ENCODE measurements at places on chromosomes 5 and 9.

DNA sequence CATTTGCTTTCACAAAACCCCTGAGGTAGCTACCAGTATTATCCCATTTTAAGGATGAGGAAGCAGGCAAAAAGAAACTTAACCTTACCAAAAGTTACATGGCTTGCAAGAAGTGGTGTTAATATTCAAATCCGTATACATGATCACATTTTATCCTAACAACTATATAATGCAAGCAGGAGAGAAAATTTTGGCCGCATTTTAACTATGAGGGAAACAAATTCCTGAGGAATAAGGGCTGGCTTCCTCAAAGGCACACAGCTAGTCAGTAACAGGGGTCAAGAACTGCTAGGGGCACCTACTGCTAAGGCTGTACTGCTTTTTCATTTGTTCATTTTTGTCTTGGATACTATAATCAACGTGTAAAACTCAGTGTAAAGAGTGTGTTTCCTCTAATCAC, 81.0 kb downstream of the LHFPL2 start:
- no peak for DNase-seq

GRCh38 chr5:6652025-6652424, 18.8 kb downstream of the SRD5A1 start:
- no peak for DNase-seq

GRCh38 chr9:68973619-68974018, 40.3 kb downstream of the PRKACG start:
- DNase-seq = no peak

- DNase-seq = peak; percentile 1
Observed at GRCh38 chr9:92140074-92140753, 25.0 kb upstream of the SPTLC1 start.

DNA sequence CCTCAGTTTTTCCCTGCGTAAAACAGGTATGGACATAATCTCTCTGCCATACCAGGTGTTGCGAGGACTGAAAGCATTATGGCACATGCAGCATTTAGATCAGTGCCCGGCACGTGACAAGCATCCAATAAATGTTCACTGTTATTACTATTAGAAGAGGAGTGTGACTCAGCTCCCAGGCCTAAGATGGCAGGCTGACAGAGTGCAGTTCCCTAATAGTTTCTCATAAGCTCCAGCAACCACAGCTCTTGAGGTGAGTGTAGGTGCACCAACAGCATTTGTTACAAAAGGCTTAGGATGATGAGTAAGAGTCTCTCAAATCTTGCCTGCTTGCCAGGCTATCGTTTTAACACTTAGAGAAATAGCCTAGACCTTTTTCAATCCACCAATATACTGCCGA, 28.9 kb upstream of the GLIS3 start:
- DNase-seq = no peak

GRCh38 chr9:108439947-108440346, 415.8 kb downstream of the ACTL7B start:
- DNase-seq = no peak

DNA sequence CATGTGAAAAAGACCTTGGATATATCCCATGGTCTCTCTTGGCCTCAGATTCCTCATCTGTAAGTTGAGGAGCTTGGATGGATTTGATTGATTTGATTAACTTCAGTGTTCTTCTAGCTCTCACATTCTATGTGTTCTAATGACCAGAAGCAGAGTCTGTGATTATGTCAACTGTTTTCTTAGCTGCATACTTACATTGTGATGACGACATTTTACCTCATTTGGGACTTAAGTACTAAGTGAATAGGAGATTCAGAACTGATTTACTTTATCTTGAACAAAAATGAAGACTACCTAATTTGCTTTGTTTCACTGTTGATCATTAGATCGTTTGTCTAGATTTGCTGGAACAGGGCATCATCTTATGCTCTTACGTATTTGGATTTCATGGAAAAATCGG, 427.7 kb downstream of the SH3GL2 start:
- no peak for DNase-seq

DNA sequence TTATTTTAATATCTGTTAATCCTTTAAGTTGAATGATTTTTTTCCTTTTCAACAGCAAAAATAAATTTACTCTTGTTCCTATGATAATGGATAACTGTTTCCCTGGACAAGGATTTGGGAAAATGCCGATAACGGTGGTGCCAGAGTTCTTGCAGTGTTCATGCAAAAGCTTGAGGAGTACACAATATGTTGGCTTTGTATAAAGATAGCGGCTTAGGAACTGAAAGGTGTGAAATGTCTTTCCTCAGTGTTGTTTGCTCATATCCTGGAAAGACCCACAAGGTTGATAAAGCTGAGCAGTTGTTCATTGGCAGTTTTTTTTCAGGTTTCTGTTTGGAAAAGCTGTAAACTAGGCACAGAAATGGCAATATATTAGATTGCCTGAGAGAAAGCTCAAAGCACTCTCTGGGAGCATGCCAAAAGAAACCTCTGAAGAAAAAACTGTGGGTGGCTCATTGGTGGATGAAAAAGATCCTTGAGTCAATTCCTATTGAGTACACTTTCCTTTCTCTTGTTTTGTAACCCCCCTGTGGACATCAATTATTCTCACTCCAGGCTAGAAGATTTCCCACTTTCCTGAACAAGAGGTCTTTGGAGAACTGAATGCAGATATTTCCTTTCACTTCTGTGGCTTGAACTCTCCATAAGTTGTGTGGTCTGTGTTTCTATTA, 117.2 kb upstream of the RGMB start:
- no peak for DNase-seq

DNA sequence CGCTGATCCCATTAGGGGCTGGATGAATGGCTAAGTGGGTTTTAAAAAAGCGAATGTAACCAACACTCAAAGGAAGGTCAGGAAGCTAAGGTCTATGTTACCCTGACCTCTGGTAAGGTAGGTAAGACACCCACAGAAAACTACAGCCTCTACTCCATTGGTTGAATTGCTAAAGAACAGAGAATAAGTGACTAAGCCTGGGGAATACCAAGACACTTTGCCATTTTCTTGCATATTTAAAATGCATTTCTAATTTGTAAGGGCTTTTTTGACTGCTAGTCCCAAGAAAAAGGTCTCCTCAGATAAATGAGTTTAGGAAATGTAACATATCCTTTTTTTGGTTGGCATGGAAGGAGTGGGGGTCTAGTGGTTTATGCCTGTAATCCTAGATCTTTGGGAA, 368.7 kb downstream of the BNC2 start:
- DNase-seq = no peak

DNA sequence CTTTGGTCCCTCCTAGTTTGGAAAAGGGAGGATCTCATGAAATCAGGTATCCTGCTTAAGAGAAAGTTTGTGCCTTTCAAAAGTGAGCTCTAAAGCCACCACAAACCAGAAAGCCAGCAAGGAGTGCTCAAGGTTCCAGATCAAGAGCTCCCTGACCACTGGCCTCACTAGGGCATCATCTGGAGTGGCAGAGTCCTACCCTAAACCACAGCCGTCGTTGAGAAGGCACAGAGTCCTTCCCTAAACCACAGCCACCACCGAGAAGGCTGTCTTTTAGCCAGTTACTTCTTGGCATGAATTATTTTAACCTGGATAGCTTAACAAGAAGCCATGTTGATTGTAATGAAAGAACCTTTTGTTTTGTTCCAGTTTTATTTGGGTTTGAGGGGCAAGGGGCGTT, 102.9 kb downstream of the FRMD3 start:
- no peak for DNase-seq

DNA sequence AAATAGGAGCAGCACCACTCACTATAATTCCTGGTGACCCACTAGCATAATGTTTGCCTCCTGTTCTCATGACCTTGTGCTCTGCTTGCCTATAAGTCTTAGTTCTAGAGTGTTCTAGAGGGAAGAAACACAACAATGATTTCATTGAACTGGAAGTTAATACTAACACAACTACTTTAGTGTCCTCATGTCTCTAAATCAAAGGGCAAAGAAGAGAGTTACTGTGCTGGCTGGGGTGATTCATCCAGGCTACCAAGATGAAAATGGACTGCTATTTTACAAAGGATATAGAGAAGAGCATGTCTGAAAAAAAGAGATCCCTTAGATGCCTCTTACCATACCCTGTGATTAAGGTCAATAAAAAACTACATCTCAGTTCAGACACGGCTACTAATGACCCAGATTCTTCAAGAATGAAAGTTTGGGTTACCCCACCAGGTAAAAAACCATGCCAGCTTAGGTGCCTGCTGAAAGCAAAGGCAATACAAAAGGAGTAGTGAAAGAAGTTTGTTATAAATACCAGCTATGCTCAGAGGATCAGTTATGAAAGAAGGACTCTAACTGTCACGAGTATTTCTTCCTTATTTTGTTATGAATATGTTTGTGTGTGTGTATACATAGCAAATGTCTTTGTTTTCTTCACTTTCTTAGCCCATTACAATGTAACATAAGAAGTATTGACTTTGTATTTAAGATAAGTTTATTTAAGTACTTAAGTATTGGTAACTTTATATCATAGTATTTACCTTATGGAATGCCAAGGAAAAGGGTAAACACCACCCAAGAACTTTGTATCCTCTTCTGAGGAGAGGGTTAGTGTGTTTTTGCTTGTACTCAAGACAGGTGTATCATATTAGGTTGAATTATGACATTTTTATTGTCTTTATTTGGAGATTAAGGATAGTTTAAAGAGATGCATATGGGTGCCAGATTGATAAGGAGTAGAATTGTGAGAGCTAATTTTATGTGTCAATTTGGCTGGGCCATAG, 314.1 kb upstream of the PTGER4 start:
- no peak for DNase-seq

GRCh38 chr5:126277762-126278161, 145.4 kb upstream of the GRAMD2B start:
- no peak for DNase-seq

GRCh38 chr5:68148096-68148495, 67.5 kb upstream of the PIK3R1 start:
- no peak for DNase-seq

- DNase-seq = no peak
Observed at GRCh38 chr5:96245140-96246091, 187.6 kb downstream of the PCSK1 start.

- DNase-seq = no peak
Observed at GRCh38 chr5:103211576-103212561, 46.7 kb upstream of the MACIR start.

GRCh38 chr9:97367729-97368128, 44.2 kb upstream of the TDRD7 start:
- DNase-seq = no peak

DNA sequence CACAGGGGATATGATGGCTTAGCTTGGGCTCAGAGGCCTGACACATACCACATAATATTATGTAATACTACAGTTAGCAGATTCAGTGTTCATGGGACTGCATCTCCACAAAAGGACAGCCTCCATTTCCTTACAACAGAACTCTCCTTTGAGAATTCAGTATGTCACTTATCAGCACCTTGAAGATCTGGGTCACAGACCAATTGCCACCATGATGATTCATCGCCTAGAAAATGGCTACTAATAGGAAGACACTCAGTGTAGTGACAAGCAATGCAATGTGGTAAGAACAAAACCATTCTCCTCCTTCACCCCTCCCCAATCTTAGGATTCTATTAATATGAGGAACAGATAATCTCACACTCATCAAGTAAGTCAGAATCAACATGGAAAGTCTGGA, 38.7 kb upstream of the PRLR start:
- DNase-seq = no peak

DNA sequence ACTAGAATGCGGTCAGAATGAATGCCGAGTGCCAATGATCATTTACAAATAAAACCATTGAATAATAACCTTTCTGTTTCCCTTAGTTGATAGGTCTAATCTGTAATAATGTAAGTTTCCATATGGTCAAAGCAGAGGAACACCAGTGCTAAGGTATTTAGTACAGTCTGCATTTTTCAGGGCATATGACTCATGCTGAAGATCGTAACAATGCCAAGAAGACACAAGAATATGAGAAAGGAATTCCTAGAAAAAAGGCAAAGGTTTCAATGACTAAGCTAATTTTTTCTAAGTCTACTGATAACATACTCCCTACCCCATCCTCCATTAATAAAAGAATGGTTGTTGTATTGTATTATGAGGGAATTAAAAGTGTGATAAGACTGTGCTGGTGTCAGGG, 2.8 kb downstream of the OR1L8 start:
- DNase-seq = no peak

GRCh38 chr5:139877129-139877597, 81.6 kb downstream of the PSD2 start:
- no peak for DNase-seq

DNA sequence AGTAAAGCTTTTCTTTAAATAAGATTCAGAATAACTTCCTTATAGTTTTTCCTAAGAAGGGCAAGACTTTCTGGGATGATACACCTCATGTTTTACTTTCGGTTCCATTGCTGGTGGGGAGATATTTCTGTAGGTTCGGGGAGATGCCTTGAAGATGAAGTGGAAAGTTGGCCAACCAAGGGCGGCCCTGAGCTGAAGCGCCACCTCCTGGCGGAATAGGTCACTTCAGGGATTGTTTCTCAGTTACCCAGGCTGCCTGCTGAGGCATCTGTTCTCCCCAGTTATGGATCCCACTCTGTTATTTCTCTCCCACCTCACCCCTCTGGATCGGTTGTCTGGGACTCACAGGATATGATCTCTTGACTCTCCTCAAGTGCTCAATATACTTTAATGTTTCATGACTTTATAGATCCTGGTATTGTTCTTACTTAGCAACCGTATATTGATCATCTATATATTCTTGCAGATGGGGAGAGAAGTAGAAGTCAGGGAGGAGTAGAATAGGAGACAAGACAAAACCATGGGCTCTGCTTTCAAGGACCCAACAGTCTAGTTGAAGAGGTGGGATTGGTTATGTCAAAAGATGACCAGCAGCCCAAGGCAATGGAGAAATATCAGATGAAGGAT, 23.4 kb downstream of the MEGF10 start:
- DNase-seq = no peak

GRCh38 chr5:64958757-64959391, 190.1 kb downstream of the CWC27 start:
- DNase-seq = peak; percentile 20

DNA sequence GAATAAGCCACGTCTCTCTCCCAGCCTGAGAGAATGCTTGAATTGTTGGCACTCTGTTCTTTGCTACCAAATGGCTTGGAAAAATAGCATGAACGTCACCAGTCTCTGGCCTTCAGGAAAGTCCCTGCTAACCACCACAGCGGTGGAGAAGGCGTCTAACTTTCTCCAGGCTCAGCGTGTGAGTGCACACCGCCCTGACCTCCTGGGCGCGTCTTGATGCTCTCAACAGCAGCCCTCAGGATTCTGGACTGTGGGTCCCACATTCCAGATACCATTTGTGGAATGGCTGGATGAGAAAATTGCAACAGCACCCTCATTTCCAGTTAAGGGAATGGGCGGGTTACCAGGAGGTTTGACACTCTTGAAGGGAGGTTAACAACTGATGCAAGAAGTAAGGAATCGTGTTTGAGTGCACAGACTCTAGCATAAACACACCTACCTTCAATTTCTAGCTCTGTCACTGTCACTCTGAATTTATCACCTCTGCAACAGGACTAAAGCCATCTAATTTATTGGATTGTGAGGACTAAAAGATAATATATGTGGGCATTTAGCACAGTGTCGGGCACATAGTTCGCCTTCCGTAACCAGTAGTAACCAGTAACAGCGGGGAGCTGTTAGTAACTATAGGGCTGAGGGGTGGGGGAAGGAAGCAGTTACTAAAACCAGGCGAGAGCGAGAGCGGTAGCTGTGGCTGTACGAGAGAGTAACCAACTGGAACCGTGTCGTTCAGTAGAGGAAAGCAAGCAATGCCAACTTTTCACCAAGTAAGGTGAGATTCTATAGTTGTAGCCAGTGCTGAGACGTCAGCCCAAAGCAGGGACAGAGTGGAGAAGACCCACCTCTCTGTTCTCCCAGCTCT, 807 bp upstream of the PLGRKT start:
- no peak for DNase-seq

Measured in NCI-H446 treated with DMSO at 0.1 percent for 48 hours (cell line).